ENCODE measurements at places on chromosomes 7 and 10. TPM values are rescaled to one million over a fixed set of nuclear protein-coding genes. Genes with fewer than 3 reads are reported as not detected.

Gene TACC2
- total RNA-seq, result 18.5 TPM

Gene FOXI2
- total RNA-seq, result not detected

Gene CPA2
- total RNA-seq, result not detected

Gene PTPRZ1
- not detected for total RNA-seq

Gene OR2A5
- total RNA-seq, result not detected

Gene ENO4
- total RNA-seq, result 0.33 TPM

Gene IRF5
- 0.65 TPM for total RNA-seq
